ENCODE measurements at places on chromosomes 5 and 9. TPM values are rescaled to one million over a fixed set of nuclear protein-coding genes. Genes with fewer than 3 reads are reported as not detected.

Gene S100Z
- 1.3 TPM for total RNA-seq

DNA sequence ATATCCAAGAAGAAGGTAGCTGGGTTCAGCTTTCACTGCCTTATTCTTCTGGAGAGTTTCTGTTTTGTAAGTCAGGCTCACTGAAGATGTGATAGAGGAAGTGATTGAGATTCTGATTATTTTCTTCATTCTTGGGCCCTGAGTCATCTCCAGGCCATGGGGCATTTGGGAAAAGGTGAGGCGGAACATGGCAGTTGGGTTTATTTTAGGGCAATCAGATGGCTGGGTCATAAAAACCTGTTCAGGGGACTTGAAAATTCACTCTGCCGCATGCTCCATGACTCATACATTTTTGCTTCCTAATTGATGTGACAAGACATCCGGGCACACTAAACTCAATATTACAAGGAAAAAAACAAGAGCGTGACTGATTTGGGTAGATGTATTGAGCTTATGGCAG is 265.7 kb upstream of the KLF4 start:
- no peak overlapping the region for H3K27ac ChIP-seq
- no peak overlapping the region for H3K4me3 ChIP-seq
- no peak for DNase-seq
- H3K36me3 ChIP-seq, result no peaks in the 10 kb centered on the region
- H3K4me1 ChIP-seq, result no peaks in the 10 kb centered on the region

- H3K27ac ChIP-seq, result no peak overlapping the region
- no peak overlapping the region for H3K4me3 ChIP-seq
- H3K27me3 ChIP-seq, result peaks cover 7% of the 10 kb centered on the region
- peaks cover 5% of the 10 kb centered on the region for H3K4me1 ChIP-seq
- DNase-seq, result peak; percentile 6
- H3K36me3 ChIP-seq, result no peaks in the 10 kb centered on the region
These were observed 34.6 kb upstream of the CPEB4 start for GRCh38 chr5:173853370-173854131.

GRCh38 chr5:94675965-94676618 is 57.6 kb downstream of the SLF1 start:
- no peak overlapping the region for H3K27ac ChIP-seq
- H3K4me1 ChIP-seq, result no peaks in the 10 kb centered on the region
- H3K27me3 ChIP-seq, result no peaks in the 10 kb centered on the region
- no peak for DNase-seq
- H3K36me3 ChIP-seq, result peaks cover 9% of the 10 kb centered on the region

Gene PLAC8L1
- not detected for total RNA-seq
